Stimulated activated CD4-positive, alpha-beta T cell treated with anti-CD3 and anti-CD28 coated beads, Interleukin-2, amount 100 ng/mL, for 48 hours (primary cell): ENCODE measurements at places on chromosomes 4 and X.

- DNase-seq: no peak
Measured at GRCh38 chr4:159497936-159498335, 395.1 kb downstream of the RAPGEF2 start.

- DNase-seq: no peak
Measured at GRCh38 chrX:31872007-31872406, 800.2 kb upstream of the FTHL17 start.

DNA sequence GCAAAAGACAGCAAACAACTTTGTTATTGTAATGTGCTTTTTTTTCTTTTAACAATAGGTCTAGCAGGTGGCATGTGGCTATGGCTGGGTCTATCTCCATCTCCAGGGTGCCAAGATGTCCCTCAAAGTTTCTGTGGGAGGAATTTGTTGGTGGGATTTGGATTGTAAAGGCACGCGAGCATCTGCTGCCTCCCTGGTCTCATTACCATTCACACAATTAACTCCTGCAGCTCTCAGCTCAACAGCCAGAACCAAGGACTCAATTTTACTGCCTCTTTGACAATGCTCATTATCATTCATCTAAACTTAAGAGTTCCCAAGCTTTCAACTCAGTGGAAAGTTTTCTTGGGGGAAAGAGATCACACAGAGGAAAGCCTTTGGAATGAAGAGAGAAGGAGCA is 10.9 kb upstream of the PCDH18 start:
- no peak for DNase-seq

GRCh38 chrX:21756785-21757529 is 959 bp downstream of the SMPX start:
- DNase-seq: no peak

DNA sequence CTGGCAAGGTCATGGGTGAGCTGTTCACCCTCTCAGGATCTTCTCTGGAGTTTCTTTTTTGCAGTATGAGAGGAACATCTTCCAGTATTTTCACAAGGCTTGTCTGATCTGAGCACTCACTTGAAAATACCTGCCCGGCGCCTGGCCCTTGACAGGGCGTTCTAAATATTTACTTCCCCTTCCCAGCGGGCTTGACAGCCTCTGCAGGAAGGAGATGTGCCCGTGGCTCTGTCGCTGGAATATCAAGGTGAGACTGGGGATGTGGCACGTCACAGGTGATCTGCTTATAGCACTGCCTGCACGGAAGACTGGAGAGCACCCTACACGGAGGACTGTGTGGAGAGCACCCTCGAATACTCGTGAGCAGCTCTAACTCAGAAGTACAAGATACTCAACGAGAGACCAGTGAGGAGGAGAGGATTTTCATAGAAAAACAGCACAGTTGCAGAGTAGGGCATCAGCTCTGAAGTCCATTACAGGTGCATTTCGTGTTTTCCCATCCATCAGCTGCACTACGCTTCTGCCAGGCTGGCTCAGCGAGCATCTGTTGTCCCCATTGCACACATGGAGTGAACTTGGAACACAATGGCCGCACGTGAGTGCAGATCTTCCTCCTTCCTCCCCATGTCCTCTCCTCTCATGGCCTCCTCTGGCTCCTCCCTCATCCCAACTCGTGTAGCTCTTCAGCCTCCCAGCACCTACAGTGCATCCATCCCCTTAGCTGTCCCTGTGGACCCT is 32.1 kb downstream of the ZBTB49 start:
- DNase-seq: no peak

DNA sequence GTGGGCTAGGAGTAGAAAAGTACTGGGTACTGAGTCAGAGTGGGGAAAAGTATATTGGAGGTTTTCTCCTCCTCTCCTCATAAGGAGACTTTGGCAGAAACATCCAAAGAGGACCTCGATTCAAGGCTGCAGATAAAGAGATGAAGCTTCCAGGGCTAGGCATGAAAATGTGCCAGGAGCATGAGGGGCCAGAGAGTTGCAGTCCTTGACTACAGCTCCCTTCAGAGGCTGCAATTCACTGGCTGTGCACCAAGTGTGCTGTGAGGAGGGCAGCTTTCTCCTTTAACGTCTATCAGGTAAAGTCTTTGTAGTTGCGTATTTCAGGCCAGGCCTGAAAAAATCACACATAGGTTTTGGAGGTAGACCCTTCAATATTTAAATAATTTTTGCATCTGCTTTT is 174.9 kb upstream of the VEGFC start:
- no peak for DNase-seq

GRCh38 chrX:57516491-57516890 is 75.3 kb upstream of the ZXDB start:
- no peak for DNase-seq

DNA sequence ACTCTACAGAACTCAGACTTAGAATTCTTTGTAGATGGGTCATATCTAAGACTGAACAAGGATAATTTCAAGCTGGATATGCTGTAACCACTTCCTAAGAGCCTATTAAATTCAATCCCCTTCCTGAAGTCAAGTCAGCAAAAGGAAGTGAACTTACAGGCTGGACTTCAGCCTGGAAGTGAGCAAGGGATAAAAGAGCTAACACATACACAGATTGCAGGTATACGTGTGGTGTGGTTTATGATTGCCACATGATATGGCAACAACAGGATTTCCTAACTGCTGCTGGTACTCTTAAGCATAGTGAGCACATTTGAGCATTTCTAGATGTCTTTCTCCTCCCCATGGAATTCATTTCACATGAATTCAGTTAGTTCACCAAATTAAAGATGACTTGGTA is 38.2 kb upstream of the UXT start:
- DNase-seq: no peak

- no peak for DNase-seq
Measured at GRCh38 chrX:134764202-134764785, 106.0 kb upstream of the PLAC1 start.

DNA sequence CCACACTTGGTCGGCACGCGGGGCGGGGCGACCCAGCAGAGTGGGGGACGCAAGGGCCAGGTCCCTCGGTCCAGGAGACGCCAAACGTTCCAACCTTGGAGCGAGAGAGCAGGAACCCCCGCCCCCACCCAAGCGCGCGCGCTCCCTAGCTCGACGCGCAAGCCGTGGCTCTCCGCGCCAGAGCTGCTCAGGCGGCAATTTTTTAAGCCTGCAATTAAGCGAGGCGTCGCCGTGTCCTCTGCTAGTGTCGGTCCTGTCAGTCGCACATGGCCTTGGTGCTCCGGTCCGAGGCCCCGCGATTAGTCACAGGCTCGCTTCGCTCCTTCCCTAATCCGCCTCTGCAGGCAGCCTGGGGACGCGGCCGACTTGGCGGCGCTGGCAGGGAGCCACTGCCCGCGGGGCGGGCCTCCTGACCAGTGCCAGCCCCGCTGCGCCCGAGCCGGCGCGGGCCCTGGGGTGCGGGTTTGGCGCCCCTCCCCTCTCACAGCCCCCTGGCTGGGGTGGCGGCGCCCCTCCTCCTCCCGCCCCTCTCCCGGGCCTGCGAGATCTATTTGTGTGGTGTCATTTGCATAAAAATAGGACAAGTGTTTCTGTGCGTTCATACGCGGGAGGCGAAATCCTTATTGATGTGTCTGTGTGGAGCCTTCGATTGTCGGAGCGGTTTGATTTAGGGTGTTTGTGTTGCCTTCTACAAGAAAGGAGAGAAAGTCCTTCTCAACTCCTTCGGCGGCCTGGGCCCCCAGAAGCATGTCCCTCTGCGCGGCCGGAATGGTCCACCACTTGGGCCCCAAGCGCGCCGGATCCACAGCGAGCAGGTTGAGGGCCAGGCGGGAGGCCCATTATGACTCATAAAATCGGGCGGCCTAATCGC is 9.8 kb upstream of the BCOR start:
- no peak for DNase-seq

DNA sequence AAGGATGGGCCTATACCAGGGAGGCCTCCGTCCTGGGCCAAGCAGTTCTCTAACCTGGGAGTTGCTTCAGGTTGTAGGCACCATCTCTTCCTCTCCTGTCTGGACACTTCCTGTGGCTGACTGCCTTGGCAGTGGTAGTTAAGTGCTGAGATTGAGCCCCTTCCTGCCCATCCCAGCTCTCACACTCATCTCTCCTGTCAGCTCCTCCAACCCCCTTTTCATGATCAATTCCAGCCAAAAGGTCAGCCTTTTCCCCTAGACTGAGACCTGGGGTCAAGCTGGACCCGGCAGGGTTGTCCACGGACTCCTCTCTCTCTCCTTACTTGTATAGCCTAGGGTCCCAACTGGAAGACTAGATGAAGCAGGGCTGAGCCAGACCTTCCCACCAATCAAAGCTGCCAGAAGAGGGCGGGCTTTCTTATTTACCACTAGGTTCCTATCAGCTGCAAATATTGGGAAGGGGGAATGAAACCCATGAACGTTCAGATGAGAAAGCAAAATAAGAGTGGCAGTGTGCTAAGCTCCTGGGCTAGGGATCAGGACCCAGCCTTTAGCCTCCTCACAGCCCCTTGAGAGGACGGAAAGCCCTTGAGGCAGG is 34.5 kb downstream of the KDM5C start:
- DNase-seq: no peak

- DNase-seq: no peak
Measured at GRCh38 chr4:65416891-65417290, 253.4 kb downstream of the EPHA5 start.

DNA sequence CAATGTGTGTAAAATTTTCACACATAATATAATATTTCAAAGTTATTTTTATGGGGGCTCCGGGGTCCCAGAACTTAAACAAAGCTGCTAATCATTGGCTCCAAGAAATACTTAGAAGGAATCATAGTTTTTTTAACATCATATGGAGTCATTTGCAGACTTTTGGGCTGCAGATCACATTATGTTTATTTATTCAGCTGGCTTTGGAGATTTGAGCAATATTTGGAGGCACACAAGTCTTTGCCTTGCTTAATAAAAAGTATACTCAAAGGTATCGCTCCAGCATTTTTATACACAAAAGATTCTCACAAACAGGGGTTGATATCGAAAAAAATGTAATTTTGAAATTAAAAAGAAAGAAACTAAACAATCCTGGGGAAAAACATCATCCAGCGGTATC is 382.5 kb upstream of the TENM3 start:
- DNase-seq: no peak

DNA sequence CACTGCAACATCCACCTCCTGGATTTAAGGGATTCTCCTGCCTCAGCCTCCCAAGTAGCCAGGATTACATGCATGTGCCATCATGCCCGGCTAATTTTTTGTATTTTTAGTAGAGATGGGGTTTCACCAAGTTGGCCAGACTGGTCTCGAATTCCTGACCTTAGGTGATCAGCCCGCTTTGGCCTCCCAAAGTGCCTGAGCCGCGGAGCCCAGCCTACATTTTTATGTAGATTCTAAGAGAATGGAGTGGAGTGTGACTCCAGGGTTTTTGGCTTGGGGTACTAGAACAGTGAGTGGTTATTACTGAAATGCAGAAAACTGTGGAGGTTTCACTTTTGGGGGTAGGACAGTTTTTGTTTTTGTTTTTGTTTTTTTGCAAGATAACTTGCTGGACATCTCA is 806.0 kb downstream of the ADGRL3 start:
- DNase-seq: no peak

DNA sequence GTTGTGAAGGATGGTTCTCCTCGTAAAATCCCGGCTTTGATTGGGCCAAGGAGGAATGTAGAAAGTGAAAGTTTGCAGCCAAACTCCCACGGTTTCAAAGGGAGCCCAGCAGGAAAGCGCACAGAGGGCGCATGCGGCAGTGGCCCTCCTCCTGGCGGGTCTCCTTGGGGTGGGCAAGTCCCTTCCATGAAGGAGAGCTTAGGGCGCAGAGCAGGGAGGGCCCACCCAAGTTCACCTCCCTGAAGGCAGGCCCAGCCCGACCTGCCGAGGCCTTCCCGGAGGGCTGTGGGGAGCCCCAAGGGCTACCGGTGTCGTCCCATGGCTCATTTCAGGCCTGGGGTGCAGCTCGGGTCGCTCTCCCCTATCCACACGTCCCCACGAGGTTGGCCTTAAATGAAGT is 2.0 kb downstream of the PDZD4 start:
- no peak for DNase-seq

GRCh38 chr4:3373468-3373867 is 68.3 kb upstream of the HGFAC start:
- DNase-seq: no peak

GRCh38 chr4:10730019-10730418 is 45.5 kb upstream of the CLNK start:
- DNase-seq: no peak

DNA sequence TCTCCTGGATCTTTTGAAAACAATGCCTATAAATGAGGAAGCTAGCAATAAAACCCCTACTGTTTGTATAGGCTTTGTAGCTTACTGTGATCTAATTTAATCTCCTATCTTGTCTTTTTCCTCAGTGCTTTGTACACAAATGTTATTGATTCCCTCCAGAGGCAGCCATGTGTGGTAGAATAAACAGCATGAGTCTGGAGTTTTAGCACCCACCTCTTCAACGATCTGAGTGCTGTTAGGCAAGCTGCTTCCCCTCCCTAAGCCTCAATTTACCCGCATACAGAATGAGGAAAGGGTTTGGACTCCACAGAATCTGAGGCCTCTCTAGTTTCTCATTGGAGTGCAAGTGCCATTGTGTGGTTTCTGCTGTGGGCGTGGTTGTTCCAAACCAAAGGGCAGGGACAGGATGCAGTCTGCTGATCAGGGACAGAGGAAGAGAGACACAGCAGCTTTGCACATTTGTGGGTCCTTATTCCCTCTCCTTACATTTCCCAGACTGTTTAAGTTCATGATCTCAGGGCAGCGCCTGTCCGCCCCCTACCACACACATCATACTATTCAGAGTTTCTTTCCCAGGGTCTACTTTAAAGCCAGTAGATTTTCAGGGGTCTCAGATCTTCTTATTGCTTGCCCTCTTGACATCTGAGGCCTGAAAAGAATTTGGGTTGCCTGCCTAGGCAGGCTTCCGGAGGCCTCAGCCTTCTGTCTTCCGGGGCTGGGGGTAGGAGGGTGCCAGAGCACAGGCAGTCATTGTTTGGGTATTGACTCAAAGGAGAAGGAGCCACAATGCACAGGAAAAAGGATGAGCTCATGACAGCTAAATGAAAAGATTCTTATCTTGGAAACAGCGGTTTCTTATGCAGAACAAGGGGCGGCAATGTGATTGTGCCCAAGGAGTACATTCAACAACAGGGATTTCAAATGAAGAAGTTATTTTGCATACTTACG is 114.9 kb upstream of the TEX13D start:
- DNase-seq: no peak

DNA sequence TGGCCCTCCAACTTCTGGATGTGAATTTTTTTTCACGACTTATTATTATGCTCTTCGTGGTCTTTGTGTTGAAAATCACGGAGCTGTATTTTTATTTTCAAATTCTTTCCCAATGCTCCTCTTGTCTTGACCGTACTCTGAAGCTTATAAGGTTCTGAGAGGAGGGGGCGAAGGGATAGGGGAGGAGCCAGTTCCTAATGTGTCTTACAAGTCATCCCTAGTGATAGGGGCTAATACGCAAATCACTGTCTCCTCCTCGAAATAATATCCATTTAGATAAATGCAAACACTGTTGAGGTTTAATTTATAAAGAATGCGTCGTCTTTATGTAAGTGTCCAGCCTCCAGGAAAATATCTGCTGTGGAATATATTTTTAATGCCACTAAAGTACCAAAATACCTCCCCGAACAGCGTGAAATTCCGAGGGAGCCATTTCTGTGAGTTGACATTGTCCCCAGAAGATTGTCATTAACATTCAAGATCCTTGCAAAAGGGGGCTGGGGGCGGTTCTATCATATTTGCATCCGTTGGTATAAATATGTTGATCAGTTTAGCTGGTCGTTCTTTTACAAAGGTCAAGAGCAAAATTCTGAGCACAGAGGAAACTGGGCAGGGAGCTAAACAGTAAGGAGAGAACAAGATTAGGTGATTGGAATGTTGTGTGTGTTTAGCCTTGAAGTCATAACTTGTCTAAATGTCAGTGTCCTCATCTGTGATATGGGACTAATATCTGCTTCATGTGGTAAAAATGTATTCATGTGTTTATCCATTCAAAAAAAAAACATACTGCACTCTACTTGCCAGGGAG is 3.7 kb upstream of the FAT1 start:
- no peak for DNase-seq

- DNase-seq: no peak
Measured at GRCh38 chr4:156102411-156102810, 148.7 kb upstream of the CTSO start.
